Stimulated activated CD4-positive, alpha-beta T cell treated with anti-CD3 and anti-CD28 coated beads, Interleukin-4, amount 100 ng/mL, for 48 hours (primary cell): ENCODE measurements at places on chromosomes 3 and 15.

- DNase-seq: no peak
These were observed 892.2 kb downstream of the SI start for GRCh38 chr3:164186095-164186494.

DNA sequence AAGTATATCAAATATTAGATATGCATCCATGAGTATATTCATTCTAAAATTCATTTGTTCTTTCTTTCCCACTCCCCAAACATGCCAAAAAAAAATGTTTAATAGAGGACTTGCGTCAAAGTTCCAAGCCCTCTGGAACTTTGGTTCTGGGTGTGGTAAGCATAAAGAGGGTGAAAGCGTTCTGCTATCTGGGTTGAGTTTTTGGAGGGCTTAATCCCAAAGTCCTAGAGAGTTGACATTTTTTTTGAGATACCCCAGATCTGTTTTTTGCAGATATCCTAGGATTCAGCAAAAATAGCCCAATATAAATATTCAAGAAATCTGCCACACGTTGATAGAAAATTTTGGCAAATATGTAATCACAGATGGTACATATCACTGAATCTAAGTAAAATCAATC, 424.3 kb upstream of the CBLB start:
- DNase-seq: no peak

- DNase-seq: no peak
These were observed 2.6 kb downstream of the PPM1M start for GRCh38 chr3:52248165-52248541.

GRCh38 chr3:59879031-59879581, 829.3 kb upstream of the CFAP20DC start:
- no peak for DNase-seq

DNA sequence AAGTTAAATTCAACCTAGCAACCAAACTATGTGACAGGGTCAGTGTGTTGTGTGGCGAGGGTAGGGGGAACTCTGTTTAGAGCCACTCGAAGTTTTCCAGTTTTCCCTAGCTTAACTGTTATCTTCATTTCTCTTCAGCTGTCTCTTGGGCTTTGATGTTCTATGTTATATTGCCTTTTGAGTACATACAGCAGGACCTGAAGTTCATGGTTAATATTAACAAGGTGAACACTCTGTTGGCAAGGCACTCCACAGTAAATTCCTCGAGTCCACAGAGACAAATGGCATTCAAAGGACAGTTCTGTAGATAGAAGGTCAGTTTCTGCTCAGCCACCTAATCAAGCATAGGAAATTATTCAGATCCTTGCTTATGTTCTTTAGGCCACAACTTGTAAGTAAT, 147.9 kb upstream of the DPH6 start:
- DNase-seq: no peak

DNA sequence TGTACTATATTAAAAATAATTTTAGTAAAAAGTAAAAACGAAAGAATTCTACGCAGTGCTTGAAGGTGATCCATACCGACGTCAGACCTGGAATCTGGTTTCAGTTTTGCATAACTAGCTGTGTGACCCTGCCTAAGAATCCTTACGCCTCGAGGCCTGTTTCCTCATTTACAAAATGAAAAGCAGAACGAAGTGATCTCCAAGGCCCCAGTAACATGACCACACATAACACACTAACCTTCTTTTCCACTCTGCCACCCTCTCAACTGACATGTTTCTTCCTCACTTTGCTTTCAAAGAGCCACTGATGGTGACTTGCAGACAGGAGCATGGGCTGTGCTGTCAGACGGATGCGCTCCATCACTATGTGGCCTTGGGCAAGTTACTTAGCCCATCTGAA, 4.8 kb downstream of the MESD start:
- DNase-seq: no peak
